ENCODE measurements at places on chromosomes 3 and 15.

GRCh38 chr15:76299786-76300185, 11.5 kb downstream of the ETFA start:
- DNase-seq, result no peak

- no peak for DNase-seq
Observed at GRCh38 chr3:128991355-128991895, 2.5 kb downstream of the CFAP92 start.

DNA sequence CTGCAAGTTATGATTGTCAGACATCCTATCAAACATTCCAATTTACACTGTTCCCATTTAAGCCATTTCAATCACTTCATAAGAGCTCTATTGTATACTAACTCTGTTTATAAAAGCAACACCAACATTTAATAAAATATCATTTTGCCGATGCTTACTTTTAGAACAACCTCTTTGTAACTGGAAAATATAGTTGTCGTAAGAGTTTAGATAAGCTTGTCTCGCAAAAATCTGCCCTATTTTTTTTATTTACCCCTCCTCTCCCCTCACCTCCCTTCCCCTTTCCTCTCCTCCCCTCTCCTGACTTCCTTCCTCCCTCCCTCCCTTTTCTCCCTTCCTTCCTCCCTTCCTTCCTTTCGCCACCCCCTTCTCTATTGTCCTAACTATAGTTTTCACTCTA, 105.7 kb upstream of the PEX5L start:
- no peak for DNase-seq

- DNase-seq, result no peak
Observed at GRCh38 chr3:15011174-15011573, 53.9 kb downstream of the MRPS25 start.

All from activated gamma-delta T cell treated with anti-CD3 and anti-CD28 coated beads, Interleukin-2, amount 50 U/mL, for 16 hours (primary cell).